ENCODE measurements at places on chromosomes 16 and 17.

- no peak for DNase-seq
Measured at GRCh38 chr16:64621616-64622015, 500.2 kb downstream of the CDH11 start.

DNA sequence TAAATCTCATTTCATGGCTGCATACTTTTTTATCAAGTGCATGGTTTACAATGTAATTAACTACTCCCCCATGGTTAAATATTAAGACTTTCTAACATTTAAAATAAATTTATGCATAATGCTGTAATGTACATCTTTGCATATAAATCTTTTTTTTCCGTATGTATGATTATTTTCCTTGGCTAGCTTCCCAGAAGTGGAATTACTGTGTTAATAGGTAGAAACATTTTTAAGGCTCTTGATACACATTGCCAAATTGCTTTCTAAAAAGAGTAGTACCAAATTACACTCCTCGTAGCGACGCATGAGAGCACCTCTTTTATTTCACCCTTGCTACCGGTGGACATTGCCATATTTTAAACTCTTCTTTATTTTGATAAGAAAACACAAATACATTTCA, 141.1 kb downstream of the DNAH9 start:
- no peak for DNase-seq

GRCh38 chr16:3058139-3059030, 7.1 kb upstream of the IL32 start:
- DNase-seq, result no peak

DNA sequence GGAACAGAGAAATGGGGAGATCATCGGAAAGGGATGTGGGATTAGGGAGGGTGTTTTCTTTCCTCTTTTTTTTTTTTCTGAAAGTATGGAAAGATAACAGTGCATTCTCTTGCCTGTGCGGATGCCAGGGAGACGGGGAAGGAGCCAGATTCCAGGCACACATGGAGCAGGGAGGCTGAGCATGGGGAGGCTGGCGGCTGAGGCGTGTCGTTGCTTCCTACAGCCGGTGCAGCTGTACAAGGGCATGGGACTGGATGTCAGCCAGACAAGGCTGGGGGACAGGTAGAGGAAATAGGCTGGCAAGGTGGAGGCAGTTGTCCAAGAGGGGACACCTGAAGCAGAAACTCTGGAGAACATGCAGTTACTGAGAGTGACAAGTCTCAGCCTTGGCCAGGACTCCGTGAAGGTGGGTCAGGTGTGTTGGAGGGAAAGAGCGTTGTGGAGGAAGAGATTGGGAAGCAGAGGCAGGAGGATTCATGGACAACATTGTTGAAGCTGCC, 16.6 kb upstream of the ADORA2B start:
- no peak for DNase-seq

GRCh38 chr17:73942703-73943415, 260.6 kb upstream of the RPL38 start:
- no peak for DNase-seq

- no peak for DNase-seq
Measured at GRCh38 chr17:2856727-2857126, 60.5 kb downstream of the RAP1GAP2 start.

DNA sequence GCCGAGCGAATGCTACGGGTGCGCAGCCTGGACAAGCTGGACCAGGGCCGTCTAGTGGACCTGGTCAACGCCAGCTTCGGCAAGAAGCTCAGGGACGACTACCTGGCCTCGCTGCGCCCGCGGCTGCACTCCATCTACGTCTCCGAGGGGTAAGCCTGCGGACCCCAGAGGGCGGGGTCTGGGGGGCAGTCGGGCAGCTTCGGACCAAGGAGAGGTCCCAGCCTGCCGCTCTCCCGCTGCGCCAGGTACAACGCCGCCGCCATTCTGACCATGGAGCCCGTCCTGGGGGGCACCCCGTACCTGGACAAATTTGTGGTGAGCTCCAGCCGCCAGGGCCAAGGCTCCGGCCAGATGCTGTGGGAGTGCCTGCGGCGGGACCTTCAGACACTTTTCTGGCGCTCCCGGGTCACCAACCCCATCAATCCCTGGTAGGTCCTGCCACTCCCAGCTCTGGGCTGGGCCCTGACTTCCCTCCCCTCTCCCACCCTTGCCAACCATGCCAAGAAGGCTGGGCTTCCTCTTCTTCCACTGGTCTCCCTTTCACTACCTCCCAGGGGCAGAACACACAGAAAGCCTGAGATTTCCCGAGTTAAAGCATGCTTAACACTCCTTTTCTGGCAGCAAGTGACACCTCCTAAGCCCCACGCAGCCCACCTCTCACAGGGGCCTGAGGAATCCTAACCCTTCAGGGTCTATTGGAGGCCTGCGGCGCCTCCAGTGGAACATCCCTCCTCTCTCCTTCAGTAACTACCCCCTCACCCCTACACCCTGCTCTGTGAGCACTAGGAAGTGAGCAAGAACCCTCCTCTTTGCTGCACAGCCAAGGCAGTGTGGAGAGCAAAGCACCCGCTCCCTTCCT, 3.2 kb downstream of the NAGS start:
- DNase-seq, result no peak

- peak; percentile 27 for DNase-seq
Measured at GRCh38 chr17:29615492-29616299, 7.0 kb downstream of the CORO6 start.

DNA sequence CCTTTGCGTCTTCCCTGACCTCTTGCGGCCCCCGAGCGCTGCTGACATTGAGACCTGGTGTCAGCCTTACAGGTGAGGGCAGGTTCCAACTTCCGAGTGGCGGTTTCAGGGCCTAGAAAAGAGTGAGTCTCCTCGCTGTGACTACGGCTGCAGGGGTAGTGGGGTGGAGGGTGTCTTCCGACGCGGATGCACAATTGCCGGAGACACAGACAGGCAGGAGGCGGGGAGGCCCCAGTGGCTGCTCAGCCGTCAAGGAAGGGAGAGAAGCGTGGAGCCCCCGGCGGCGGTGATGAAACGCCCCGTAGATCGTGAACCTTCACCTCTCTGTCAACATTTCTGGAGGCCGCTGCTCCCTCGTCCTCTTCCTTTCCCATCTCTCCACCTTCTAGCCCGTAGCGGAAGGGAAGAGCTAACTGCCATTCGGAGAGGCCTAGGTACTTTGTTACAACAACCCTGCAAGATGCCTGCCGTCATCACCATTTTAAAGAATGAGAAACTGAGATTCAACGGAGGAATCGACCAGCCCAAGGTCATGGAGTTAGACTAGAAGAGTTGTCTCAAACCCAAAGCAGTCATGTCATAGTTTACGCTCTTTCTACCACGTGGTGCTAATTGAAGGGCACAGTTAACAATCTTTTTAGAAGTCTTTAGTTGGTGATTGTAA, 485 bp downstream of the DNAJA3 start:
- DNase-seq, result no peak

GRCh38 chr17:55563363-55563762, 52.1 kb upstream of the SMIM36 start:
- DNase-seq, result no peak

DNA sequence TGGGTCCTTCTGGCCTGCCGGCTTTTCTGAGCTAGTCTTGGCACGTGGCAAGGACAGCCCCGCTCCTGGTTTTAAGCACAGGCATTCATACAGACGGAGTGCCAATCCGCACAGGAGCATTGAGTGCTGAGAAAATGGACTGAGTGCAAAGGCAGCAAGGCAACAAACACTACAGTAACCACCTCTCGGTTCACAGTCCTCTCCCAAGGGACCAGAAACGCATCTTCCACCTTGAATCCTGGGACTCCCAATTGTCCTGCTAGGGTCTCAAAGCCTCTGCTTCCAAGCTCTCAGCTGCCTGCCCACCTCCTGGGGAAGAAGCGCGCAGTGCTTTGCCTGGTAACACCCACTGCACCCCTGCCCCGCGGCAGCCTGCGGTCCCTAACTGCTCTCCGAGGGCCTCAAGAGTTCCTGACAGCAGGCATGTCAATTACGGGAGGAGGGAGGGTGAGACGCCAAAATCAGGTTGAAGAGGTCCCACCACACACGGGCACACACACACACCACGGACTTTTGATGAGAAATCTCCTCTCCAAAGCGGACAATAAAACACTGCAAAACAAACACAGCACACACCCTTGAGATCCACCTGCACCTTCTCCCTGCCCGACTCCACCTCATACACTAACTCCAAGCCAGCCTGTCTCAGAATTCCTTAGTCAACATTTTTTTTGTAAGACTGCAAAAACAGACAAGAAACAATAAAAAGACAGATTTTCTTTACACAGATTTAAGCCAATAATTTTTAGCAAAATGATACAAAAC, 15.0 kb downstream of the SLC16A3 start:
- DNase-seq, result no peak

GRCh38 chr17:12693640-12694039, 27.9 kb downstream of the MYOCD start:
- no peak for DNase-seq

DNA sequence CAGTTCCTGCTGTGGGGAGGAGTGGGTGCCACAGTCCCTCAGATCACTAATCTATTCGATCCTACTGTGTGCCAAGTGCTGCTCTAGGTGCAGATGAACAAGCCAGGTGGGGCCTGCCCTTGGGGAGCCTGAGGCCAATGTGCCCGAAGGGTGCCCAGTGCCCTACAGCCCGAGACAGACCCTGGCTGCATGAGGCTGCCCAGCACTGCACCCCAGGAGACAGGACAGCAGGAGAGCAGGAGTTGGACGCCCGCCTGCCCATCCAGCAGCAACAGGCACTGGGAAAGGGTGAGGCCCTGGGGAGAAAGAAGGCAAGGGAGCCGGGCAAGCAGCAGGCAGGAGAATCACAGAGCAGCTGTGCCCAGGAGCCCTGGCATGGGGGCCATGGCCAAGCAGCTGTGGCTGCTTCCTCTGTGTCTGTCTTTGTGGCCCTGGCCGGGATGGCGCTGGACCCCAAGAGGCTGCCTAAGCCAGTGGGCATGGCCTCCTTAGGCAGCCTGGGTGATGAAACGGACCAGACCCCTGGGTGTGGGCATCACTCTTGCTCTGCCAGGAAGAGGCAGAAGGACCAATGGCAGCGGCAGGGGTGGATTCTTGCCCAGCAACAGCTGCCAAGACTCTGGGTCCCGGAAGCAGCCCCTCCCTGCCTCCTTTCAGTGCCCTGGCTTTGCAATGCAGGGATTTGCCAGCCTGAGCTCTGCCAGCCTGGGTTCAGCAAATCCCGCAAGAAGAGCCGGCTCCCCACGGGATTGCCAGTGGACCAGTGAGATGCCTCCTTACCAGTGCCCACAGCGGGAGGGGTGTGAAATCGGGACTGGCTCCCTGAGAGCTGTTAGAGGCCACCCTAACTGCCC, 179.6 kb upstream of the TNRC6C start:
- DNase-seq, result no peak

GRCh38 chr16:72848759-72849664, 198.9 kb downstream of the ZFHX3 start:
- DNase-seq, result peak; percentile 77

DNA sequence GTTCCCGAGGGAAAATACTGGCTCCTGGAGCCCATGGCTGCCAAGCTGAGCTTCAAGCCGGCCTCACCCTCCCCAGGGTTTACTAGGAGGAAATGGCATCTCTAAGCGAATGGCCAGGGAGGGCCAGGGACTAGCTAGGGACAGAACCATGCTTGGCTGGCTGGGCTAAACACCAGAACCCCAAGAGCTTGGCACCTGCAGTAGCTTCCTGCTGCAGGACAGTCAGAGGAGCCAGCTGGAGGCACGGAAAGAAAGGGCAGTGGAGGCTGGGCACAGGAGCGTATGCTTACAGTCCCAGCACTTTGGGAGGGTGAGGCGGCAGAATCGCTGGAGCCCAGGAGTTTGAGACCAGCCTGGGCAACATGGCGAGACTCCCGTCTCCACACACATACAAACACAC, 33.7 kb downstream of the PEMT start:
- no peak for DNase-seq

- no peak for DNase-seq
Measured at GRCh38 chr17:12391468-12391867, 274.2 kb upstream of the MYOCD start.

- DNase-seq, result no peak
Measured at GRCh38 chr17:68185820-68186219, 62.0 kb upstream of the AMZ2 start.

GRCh38 chr16:20768121-20768520, 4.3 kb downstream of the ACSM3 start:
- DNase-seq, result no peak

DNA sequence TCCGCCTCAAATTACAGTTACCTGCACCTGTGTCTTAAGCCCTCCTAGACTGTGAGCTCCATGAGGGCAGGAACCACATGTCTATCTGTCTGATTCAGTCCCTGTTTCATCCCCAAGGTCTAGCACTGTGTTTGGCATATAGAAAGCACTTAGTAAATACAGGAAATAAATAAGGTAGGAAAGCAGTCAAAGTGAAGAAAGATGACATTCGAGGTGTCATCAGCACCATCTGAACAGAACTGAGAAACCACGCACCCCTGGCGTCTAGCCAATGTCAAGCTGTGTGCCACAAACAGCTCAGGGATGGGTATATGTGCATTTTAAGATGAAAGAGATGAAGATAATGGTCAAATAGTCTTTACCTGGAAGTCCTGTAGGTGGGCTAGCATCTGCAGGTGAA, 79.6 kb upstream of the ATP2A3 start:
- DNase-seq, result no peak

DNA sequence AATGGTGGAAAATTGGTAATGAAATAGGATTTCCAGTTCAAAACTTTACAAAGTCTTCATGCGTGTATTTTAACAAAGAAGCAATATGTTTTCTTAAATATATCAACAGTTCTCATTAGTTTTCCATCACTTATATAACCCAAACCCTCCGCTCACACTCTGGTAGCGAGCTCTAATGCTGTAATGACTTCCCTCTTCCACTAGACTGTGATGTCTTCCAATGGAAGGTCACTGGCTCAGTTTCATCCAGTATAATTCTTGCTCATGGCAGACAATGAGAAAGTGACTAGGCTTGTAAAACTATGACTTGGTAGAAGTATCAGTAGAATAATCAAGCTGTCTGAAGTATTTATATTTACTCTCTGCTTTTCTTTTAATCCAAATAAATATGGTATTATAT, 32.8 kb downstream of the NETO2 start:
- no peak for DNase-seq

- DNase-seq, result peak; percentile 80
Measured at GRCh38 chr16:89201439-89202377, 1.4 kb upstream of the SLC22A31 start.

- DNase-seq, result no peak
Measured at GRCh38 chr17:56113486-56113885, 39.8 kb upstream of the ANKFN1 start.

DNA sequence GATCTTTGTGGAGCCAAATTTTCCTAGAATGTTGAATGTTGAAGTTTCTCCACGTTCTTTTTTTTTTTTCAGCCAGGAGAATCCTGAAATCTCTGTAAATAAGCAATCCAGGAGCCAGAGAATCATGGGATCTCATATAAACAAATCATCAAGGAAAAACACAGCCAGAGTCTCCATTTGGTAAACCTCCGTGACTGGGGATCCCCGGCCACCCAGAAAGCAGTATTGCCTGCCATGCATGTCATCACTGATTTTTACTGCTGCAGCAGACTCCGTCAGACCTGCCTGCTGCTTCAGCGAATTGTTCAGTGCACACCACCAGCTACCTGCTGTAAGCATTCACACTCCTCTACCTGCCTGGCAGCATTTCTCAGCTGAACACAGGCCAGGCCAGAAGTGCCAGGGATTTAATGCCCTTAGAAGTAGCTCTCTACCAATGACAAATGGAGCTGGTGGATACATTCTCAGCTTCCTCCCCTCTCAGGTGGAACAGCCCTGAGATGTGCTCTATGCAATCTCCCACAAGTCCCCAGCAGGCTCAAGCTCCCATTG, 158.6 kb downstream of the CYLD start:
- no peak for DNase-seq

Measured in T1000 (cell line).